ENCODE measurements at places on chromosomes 5 and 9. TPM values are rescaled to one million over a fixed set of nuclear protein-coding genes. Genes with fewer than 3 reads are reported as not detected.
A peak's percentile ranks its signal among the peaks of the same experiment; 100 is the strongest.

FCN2 gene
- total RNA-seq: 0.43 TPM

- no peaks in the 10 kb centered on the region for H3K27me3 ChIP-seq
- no peak overlapping the region for H3K27ac ChIP-seq
- peak; percentile 33 for DNase-seq
- no peaks in the 10 kb centered on the region for H3K36me3 ChIP-seq
- H3K4me3 ChIP-seq: no peak overlapping the region
Observed at GRCh38 chr5:128498844-128499455, 39.1 kb downstream of the FBN2 start.

TSSK1B gene
- 26.1 TPM for total RNA-seq

DNA sequence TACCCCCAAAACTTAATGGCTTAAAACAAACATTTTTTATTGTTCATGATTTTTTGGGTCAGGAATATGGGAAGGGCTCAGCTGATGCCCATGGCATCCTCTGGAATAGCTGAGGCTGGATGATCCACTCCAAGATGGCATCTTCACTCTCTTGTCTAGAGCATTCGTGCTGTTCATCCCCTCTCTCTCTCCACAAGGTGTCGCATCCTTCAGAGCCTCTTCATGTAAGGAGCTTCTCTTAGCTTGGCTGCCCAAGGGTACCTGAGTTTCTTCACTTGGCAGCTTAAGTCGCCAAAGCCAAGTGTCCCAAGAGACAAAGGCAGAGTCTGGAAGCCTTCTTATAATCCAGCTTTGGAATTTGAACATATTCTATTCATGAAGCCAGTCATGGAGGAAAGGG is 294.7 kb downstream of the CHSY3 start:
- H3K27ac ChIP-seq: no peak overlapping the region
- peak; percentile 19 for DNase-seq
- no peaks in the 10 kb centered on the region for H3K36me3 ChIP-seq
- H3K4me3 ChIP-seq: no peak overlapping the region
- H3K4me1 ChIP-seq: no peaks in the 10 kb centered on the region

GRCh38 chr5:124136609-124137008 is 609.8 kb downstream of the ZNF608 start:
- no peaks in the 10 kb centered on the region for H3K4me1 ChIP-seq
- no peak overlapping the region for H3K27ac ChIP-seq
- DNase-seq: no peak

DNA sequence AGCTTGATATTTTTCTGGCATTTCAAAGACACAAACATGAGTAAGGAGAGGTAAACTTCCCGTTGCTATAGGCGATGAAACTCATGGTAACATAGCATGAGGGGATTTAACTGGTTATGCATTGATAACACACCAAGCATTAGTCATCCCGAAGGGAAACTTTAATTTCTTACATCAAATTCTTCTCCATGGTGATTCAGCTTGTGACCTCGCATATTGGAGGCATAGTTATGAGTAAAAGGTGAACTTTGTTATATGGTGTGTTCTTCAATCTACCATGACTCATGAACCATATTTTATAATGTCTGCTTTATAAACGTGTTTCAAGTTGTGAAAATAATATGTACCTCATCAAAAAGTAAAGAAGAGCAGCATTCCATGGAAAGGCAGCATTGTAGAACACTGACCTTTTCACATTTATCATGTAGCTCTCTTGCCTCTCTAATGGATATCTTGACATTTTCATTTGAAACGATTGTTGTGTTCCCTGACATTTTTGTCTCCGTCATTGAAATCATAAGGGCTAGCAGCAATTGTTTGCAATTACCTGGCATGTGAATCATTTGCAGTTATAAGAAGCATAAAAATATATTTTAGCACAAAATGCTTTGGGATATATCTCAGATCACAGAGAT is 491.8 kb downstream of the ANXA1 start:
- H3K4me3 ChIP-seq: no peak overlapping the region
- H3K27me3 ChIP-seq: no peaks in the 10 kb centered on the region
- H3K27ac ChIP-seq: no peak overlapping the region
- no peaks in the 10 kb centered on the region for H3K36me3 ChIP-seq
- no peaks in the 10 kb centered on the region for H3K4me1 ChIP-seq

GRCh38 chr9:5483306-5483705 is 27.0 kb upstream of the PDCD1LG2 start:
- H3K27me3 ChIP-seq: no peaks in the 10 kb centered on the region
- H3K36me3 ChIP-seq: no peaks in the 10 kb centered on the region
- DNase-seq: no peak
- no peak overlapping the region for H3K27ac ChIP-seq
- H3K4me1 ChIP-seq: no peaks in the 10 kb centered on the region
- no peak overlapping the region for H3K4me3 ChIP-seq

- no peak overlapping the region for H3K4me3 ChIP-seq
- H3K27ac ChIP-seq: no peak overlapping the region
- no peaks in the 10 kb centered on the region for H3K27me3 ChIP-seq
- no peak for DNase-seq
- H3K4me1 ChIP-seq: peaks cover 5% of the 10 kb centered on the region
- H3K36me3 ChIP-seq: no peaks in the 10 kb centered on the region
Observed at GRCh38 chr9:21991072-21991959, 2.9 kb downstream of the CDKN2A start.

CCDC183 gene
- total RNA-seq: 59.8 TPM

WDR31 gene
- 10.2 TPM for total RNA-seq

NTNG2 gene
- total RNA-seq: 23.7 TPM

- H3K27me3 ChIP-seq: no peaks in the 10 kb centered on the region
- H3K27ac ChIP-seq: no peak overlapping the region
- no peaks in the 10 kb centered on the region for H3K4me1 ChIP-seq
- no peak overlapping the region for H3K4me3 ChIP-seq
- no peaks in the 10 kb centered on the region for H3K36me3 ChIP-seq
- DNase-seq: no peak
Observed at GRCh38 chr9:27165670-27166069, 56.6 kb downstream of the TEK start.

DNA sequence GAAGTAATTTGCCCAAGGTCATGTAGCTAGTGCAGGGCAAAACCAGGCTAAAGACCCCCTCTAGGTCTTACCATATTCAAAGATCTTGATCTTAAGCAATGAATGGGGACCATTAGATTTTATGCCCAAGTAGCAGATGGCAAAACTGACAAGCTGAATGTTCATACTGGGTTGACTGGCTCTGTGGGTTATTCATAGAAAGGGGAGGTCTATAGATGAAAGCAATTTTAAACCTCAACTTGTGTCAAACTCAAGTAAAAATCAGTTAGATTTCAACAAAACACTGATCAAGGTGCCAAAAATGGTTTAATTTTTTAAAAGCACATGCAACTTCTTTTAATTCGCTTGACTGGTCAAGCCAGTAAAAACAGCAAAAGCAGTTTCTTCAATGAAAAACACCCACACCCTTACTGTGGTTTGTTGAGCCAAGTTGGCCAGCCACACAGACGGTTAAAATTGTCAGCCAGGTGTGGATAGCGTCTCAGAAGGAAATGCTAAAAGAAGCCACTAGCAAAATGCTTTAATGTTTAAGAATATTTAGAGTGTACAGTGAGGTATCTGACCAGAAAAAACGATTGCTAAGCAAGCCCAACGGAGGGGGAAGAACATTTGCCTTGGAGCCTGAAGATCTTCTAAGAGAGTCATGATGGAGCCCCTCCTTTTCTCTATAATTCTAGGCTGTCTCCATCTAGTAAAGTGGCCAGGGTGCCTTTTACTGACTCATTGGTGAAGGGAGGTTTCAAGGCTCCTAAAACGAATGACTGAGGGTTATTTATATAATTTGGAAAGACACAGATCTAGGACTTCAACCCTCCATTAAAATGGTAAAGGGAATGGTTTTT is 539.6 kb upstream of the CLINT1 start:
- no peak overlapping the region for H3K4me3 ChIP-seq
- no peaks in the 10 kb centered on the region for H3K27me3 ChIP-seq
- H3K36me3 ChIP-seq: no peaks in the 10 kb centered on the region
- H3K27ac ChIP-seq: no peak overlapping the region

DNA sequence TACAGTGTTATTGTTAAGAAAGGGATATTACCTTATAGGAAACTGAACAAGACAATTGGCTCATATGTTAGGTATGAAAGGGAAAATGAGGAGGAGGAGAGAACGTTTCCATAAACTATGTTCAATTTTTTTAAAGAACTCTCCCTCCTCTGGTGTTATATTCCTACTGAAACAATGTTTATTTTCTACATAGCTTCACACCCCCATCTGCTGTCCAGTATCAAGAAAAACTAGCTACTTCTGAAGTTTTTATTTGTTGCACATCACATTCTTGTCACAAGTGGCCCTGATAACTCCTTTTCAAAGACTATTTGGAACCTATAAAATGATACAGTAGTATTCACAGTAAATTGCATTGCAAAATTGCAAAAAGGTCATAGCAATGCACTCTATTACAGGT is 223.4 kb upstream of the FAM174A start:
- H3K27me3 ChIP-seq: no peaks in the 10 kb centered on the region
- no peak overlapping the region for H3K27ac ChIP-seq
- no peak overlapping the region for H3K4me3 ChIP-seq

GRCh38 chr5:128021411-128021810 is 62.2 kb upstream of the SLC12A2 start:
- no peak for DNase-seq
- H3K4me1 ChIP-seq: no peaks in the 10 kb centered on the region
- no peak overlapping the region for H3K27ac ChIP-seq
- no peak overlapping the region for H3K4me3 ChIP-seq
- H3K27me3 ChIP-seq: no peaks in the 10 kb centered on the region
- no peaks in the 10 kb centered on the region for H3K36me3 ChIP-seq

DNA sequence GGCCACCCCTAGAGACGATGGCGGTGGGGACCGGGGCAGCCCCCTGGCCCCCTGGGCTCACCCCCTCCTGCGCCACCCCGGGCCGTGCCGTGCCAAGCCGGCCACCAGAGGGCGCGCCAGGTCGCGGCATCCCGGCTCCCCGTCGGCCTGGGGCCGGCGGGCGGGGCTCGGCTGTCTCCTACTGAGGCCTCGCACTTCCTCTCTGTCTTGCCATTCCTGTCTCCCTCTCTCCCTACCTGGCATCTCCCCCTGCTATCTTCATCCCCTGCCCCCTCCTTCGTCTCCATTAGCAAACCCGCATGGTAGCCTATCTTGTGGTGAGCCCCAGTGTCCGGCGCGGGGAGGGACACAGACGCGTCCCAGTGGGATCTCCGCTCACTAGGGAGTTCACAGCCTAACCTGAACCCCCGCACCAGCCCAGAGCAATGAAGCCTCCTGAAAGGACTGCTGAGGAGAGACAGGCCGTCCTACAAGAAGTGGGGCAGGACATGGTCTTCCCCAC is 29.8 kb upstream of the FABP6 start:
- H3K36me3 ChIP-seq: no peaks in the 10 kb centered on the region
- peak overlapping the region; percentile 21 for H3K4me3 ChIP-seq
- peak; percentile 83 for DNase-seq
- peaks cover 31% of the 10 kb centered on the region for H3K4me1 ChIP-seq
- H3K27ac ChIP-seq: peak overlapping the region; percentile 72
- no peaks in the 10 kb centered on the region for H3K27me3 ChIP-seq

- peak overlapping the region; percentile 100 for H3K4me3 ChIP-seq
- H3K4me1 ChIP-seq: peaks cover 4% of the 10 kb centered on the region
- H3K27me3 ChIP-seq: no peaks in the 10 kb centered on the region
- peak overlapping the region; percentile 88 for H3K27ac ChIP-seq
- no peak for DNase-seq
- H3K36me3 ChIP-seq: no peaks in the 10 kb centered on the region
Observed at GRCh38 chr5:122774519-122774860, 390 bp upstream of the SNX2 start.

DNA sequence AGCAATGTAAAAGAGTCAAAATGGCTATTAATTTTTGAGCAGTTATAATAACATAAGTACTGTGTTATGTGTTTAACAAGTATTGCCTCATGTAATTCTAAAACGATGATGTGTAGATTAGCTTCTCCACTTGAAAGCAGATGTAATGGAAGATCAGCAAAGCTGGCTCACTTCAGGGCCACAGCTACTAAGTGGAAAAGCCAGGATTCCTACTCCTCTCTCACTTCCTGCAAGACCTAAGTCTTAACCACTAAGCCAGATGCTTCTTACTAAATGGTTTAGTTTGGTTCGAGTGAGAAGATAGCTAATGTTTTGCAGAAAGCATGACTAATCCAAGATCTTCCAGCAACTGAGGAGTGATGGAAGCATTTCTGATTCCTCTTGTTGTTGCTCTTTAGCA is 15.7 kb upstream of the TNC start:
- no peak overlapping the region for H3K4me3 ChIP-seq
- DNase-seq: no peak
- H3K36me3 ChIP-seq: no peaks in the 10 kb centered on the region
- H3K27ac ChIP-seq: no peak overlapping the region

DNA sequence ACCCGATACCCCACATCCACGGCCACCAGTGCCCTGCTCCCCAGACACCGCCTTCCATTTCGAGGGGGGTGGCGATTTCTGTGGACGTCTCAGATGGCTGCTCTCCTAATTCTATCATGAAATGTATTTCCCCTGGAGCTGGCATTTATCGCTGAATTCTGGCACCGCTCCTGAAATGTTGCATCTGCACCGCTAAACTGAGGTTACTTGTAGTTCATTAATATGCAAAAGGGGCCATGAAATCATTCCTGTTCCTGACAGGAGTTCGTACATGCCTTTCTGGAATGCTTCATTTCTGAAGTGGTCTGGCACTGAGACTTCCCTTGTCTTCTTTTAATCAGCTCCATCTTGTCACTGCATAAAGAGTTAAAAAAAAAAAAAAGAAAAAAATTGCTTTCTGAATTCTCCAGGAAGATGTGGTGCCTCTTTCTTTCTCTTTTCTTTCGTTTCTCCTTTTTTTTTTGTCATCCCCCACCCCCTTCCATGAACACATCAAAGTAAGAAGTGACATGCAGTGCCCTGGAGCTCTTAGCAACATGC is 97.7 kb upstream of the SMARCA2 start:
- H3K4me3 ChIP-seq: no peak overlapping the region
- no peak overlapping the region for H3K27ac ChIP-seq
- H3K36me3 ChIP-seq: no peaks in the 10 kb centered on the region
- H3K4me1 ChIP-seq: no peaks in the 10 kb centered on the region

MCTP1 gene
- 15.5 TPM for total RNA-seq

DNA sequence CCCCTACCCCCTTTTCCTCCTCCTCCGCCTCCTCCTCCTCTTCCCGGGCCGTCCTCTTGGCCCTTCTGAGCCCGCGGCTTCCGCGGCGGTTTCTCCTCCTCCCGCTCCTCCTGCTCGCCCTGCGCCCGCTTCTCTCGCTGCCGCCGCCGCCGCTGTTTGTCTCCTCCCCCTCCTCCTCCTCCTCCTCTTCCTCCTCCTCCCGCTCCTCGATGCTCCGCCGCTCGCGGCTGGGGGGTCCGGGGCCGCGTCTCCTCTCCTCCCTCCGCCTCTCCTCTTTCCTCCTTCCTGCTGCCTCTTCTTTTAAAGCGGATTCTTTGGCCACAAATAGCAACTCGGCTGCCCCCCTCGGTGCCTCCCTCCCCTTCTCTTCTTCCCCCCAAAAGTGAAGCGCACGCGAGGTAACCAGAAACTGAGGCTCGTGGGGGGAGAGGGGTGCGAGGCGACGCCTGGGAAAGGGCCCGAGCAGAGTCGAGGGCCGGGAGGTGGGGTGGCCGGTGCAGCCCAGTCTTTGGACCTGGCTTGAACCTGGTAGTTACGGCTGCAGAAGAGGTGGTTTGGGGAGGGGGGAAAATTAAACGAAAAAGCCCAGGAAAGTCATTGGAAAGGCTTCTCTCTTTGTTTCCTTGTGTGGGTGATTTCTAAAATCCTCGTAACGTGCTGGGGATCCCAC is 1058.5 kb upstream of the DMAC1 start:
- H3K4me1 ChIP-seq: no peaks in the 10 kb centered on the region
- no peak overlapping the region for H3K27ac ChIP-seq
- peak overlapping the region; percentile 62 for H3K4me3 ChIP-seq

HAPLN1 gene
- not detected for total RNA-seq

GRCh38 chr9:81526587-81526986 is 162.8 kb downstream of the TLE1 start:
- no peak for DNase-seq
- H3K4me1 ChIP-seq: no peaks in the 10 kb centered on the region

ELAVL2 gene
- total RNA-seq: 75.7 TPM

TXNDC8 gene
- total RNA-seq: 17.9 TPM

DMRT2 gene
- total RNA-seq: 4.6 TPM
